Activated naive CD4-positive, alpha-beta T cell treated with Interleukin-2 at 50 U/mL for 16 hours (primary cell): ENCODE measurements at places on chromosomes 11 and 22.

DNA sequence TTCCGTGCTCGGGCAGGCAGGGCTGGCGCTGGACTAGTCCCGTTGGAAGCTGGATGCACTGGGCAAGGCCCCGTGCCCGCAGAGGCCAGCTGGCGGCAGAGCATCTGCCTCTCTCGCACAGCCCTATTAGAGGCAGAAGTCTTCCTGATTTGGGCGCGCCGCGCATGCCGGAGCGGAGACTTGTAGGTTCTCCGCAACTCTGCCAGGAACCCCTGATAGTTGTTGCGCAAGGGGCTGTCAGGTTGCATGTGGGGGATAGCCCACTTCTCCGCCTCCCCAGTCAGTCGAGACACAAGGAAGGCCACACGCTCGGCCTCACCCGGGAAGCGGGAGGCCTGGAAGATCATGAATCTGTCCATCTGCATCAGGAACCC, 1.2 kb downstream of the RTL6 start:
- DNase-seq, result no peak

DNA sequence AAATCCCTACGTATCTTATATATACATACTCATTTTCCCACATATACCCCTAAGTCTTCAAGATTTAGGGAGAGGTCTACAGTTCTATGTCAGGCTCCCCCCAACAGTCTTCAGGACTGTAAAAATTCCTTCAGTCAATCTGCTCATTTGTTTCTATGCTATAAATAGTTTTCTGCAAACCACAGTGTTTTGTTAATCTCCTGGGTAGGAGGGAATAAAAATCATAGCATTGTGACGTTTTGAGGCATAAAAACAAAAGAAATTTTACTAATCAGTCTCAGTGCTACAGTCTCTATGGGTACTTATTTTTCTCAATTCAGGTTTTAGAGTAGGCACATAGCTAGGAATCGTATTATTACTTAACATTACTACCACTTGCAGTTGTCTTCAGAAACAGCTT, 552.8 kb upstream of the LRRC4C start:
- DNase-seq, result no peak

- DNase-seq, result no peak
Measured at GRCh38 chr22:24433828-24434470, 6.5 kb downstream of the ADORA2A start.

GRCh38 chr11:103794262-103794661, 242.2 kb upstream of the DDI1 start:
- DNase-seq, result no peak

GRCh38 chr22:38760477-38761201, 4.8 kb upstream of the SUN2 start:
- DNase-seq, result no peak

- no peak for DNase-seq
Measured at GRCh38 chr11:102079625-102080024, 30.6 kb upstream of the YAP1 start.

DNA sequence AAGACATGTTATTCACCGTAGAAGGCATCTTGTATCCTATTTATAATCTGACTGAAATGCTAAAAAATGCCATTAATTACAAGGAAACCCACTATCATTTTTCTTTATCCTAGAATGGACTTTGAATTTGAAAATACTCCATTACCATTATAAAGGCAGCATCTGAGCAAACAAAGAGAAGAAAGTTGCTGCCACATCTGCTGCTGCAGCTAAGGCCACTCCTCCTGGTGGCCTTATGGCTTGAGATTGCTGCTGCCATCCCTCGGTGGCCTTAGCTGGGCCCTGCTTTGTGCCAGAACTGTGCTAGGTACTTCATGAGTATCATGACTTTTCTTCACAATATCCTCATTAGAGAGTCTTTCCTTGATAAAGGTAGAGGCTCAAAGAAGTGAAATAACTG, 1210.1 kb upstream of the TENM4 start:
- DNase-seq, result no peak

DNA sequence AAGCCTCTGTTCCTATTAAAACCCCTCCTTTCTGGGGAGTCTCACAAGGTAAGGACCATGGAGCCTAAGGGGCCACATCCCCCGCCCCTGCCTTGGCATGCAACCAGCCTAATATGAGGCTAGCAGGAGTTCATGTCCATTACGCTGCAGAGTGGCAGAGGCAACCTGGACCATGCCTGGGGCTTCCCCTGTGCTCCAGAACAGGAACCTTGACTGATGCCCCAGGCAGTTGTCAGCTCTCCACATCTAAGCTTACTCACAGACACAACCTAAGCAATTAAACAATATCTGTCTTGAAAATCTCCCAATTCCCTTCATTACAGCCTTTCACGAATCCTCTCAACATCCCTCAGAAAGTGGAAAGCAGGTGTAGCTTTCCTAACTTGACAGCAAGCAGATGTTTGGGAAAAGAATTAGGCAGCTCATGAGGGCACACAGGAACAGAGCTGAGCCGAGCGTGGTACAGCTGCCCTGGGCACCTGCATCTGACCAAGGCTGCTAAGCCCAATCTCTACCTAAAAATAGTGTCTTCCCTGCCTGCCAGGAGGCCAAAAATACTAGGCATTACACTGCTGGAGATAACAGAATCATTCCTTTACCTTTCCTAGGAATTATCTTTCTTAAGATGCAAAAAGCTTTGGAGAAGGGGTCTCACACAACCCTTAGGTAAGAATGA, 20.8 kb downstream of the C11orf71 start:
- no peak for DNase-seq

DNA sequence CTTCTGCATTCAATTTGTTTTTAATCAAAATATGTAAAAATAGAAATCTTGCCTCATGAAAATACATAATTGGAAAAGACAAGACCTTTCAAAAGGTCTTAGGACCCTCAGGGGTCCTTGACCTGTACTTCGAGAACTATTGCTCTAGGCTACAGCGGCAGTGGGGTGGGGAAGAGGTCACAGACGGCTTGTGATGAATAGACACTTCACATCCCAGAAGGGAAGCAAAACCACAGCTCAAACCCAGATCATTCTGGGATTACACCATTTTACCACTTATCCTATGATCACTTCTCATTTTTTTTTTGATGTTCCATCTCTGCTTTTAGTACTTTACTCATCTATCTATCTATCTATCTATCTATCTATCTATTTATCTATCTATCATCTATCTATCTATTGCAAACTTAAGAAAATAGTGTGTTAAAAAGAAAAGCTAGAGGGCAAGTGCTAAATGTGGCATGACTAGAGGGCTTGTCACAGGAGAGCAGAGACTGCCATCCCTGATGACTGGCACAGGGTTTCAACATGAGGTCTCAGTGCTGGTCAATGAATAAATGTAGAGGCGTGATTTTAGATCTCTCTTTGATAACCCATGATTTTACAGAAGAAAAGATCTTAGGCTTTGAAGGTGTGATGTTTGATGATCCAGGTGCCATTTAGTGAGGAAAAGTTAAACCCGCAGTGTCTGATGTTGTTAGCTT, 37.1 kb downstream of the RNF141 start:
- DNase-seq, result no peak

- DNase-seq, result no peak
Measured at GRCh38 chr11:5851002-5851401, 6.5 kb downstream of the OR52E8 start.

DNA sequence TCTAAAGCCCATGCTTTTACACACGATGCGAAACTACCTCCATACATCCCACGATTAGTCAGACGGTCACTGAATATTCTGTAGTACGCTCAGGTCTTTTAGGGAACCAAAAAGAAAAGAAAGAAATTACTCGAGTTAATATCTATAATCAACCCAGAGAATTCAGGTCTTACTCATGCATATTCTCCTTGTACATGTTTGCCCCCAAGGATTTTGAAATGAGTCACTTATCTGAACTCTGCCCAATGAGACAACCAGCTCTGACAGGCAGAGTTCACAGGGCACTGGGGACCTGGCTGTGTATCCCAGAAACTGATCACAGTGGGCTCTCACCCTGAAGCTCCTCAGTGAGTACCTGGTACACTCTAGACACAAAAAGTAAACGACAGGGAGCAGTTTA, 29.2 kb downstream of the RASSF10 start:
- DNase-seq, result no peak

GRCh38 chr11:46537537-46538295, 56.1 kb downstream of the AMBRA1 start:
- DNase-seq, result peak; percentile 60

GRCh38 chr11:102111787-102112508, 1.7 kb downstream of the YAP1 start:
- peak; percentile 4 for DNase-seq

- DNase-seq, result no peak
Measured at GRCh38 chr11:2325719-2326118, 23.9 kb downstream of the TSPAN32 start.

GRCh38 chr11:17400048-17400775, 11.8 kb upstream of the KCNJ11 start:
- no peak for DNase-seq

- DNase-seq, result no peak
Measured at GRCh38 chr11:106523171-106523570, 445.7 kb downstream of the AASDHPPT start.

DNA sequence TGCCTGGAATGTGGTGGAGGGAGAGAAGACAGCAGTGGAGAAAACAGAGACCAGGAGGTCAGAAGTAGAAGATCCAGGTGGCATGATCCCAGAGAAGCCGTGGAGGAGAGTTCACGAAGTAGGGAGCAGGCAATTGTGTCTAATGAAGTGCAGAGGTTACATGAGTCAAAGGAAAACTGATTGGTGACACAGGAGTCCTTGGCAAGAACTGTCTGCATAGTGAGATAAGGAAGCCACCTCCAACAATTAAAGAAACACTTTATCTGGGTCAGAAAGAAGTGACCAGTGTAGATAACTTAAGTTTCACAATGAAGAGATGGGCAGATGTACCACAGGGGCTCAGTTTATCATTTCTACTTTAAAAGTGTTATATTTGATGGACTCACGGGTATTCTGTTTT, 57.0 kb upstream of the PTH start:
- DNase-seq, result no peak

DNA sequence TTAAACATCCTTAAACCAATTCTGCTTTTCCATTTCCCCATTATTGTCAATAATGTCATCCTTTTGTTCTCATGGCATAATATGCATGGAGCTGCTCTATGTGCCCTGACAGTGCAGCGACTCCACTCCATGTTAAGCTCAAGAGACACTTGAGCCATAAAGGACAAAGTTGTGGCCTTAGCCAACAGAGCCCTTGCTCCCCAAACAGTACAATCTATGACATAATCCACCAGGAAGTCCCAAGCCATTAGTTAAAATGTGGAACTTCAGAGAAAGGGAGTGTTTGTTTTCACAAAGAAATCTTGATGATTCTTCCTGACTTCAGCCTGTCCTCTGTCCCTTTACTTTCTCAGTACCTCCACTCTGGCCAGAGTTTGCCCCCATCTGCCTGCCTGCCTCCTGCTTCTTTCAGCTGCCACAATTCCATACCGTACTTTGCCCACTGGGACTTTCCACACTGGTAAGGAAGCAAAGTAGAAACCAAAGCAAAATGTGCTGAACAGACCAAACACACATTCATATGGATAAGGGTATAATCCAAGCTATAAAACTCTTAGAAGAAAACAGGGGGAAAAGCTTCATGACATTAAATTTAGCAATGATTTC, 46.3 kb upstream of the ZC3H12C start:
- no peak for DNase-seq

- DNase-seq, result no peak
Measured at GRCh38 chr11:64533501-64533900, 57.5 kb upstream of the SLC22A12 start.

DNA sequence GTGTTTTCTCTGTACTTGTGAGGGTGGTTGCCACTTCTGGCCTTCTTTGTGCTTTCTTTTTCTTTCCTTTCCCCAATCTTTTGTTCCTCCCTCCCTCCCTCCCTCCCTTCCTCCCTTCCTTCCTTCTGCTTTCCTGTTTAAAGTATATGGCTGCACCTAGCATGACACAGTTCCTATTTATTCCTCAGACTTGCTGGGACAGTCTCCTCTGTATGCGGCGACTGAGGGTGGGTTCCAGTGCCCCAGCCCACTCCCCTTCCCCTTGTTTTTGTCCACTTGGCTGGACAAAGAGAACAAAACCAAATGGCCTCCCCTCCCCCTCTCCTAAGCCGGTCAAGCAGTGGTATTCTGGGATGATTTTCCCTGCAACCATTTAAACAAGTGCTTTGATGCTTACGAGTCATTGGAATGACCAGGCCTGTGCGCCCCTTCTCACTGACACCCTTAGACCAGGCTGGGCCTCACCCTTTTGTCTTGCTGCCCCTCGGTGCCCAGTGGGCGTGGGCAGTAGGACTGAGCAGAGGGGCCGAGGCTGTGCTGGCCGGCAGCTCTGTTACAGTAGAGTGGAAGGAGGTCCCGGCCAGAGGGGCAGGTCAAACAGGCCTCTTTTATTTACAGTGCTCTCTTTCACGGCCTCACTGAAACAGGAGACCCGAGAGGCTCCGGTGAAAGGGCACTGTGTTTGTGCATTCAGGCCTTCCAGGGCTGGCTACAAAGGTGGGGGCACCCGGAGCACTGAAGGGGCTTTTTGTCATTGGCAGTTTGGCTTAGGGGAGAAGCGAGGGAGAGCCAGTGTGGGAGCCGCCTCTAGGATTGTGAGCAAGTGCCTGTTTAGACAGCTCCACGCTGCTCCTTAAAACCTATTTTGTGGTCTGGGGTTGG, 32.2 kb downstream of the ZBTB16 start:
- no peak for DNase-seq
